Daoy (cell line): ENCODE measurements at places on chromosomes 2 and 18. TPM values are rescaled to one million over a fixed set of nuclear protein-coding genes. Genes with fewer than 3 reads are reported as not detected.

The VPS4B gene
- 36.9 and 42.8 TPM in 2 replicates for total RNA-seq

The C18orf54 gene
- 5.8 and 7.7 TPM in 2 replicates for total RNA-seq

The LYPD1 gene
- 130 and 153 TPM in 2 replicates for total RNA-seq

The SATB2 gene
- 8.2 and 11.5 TPM in 2 replicates for total RNA-seq

GRCh38 chr2:118880501-118880900, 33.1 kb upstream of the EN1 start:
- no peak for DNase-seq

GRCh38 chr2:23460228-23460627, 75.2 kb downstream of the KLHL29 start:
- peak; percentile 37 for DNase-seq

DNA sequence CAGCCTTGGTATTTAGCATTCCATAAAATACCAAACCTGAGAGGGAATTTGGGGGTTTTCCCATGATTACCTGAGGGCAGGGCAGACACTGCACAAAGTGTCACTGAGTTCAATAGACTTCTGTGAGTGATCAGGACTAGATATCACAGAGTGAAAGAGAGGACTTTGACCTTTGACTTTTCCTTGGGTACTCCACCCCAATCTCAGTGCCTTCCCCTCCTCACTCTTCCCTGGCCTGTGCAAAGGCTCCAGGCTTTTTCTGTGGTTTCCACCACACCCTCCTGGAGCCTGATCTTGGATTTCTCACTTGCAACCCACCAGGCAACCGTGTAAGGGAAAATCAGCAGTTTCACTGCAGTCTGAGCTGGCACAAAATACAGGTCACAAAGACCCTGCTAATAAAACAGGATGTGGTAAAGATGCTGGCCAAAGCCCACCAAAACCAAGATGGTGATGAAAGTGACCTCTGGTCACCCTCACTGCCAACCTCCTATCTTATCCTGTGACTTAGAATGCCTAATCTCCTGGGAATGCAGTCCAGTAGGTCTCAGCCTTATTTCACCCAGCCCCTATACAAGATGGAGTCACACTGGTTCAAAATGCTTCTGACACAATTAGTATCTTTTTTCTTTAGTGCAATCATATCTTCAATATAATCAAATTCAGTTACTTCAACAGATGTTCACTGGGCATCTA, 64.0 kb downstream of the BOD1L2 start:
- DNase-seq = peak; percentile 42
